ENCODE measurements at places on chromosomes 12 and 14.
A peak's percentile ranks its signal among the peaks of the same experiment; 100 is the strongest.

DNA sequence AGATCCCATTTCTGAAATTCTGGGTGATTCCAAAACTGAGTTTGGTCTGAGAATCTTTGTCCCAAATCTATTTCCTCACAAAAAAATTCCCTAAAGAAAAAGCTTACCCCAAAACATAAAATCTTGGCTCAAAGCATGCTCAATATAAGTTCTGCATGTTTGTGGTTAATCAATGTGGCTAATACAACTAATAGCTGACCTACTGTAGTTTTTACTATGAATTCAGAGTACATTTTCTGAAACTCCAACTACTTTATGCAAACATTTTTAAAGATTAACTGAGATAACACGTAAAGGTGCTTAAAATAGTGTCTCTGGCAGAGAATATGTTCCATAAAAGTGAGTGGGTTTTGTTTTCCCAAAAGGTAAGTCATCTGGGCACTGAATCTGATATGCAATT lies 133.1 kb downstream of the MED13L start:
- no peak for DNase-seq

DNA sequence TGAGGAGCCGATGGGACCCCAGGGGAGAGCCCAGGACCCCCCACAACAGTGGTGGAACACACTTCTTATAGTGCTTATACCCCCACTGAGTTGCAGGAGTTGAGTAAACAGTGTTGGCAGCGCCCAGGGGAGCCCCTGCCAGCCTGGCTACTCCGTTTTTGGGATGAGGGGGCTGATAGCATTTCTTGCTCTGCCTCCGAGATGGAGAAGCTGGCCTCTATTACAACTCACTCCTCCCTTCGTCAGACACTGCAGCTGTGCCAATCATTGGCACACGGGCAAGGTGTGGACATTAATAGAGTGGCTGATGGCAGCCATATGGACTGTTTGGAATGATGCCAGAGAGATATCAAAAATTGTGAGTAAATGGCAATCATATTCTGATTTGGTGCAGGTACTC lies 94.9 kb upstream of the TMPO start:
- DNase-seq = no peak

DNA sequence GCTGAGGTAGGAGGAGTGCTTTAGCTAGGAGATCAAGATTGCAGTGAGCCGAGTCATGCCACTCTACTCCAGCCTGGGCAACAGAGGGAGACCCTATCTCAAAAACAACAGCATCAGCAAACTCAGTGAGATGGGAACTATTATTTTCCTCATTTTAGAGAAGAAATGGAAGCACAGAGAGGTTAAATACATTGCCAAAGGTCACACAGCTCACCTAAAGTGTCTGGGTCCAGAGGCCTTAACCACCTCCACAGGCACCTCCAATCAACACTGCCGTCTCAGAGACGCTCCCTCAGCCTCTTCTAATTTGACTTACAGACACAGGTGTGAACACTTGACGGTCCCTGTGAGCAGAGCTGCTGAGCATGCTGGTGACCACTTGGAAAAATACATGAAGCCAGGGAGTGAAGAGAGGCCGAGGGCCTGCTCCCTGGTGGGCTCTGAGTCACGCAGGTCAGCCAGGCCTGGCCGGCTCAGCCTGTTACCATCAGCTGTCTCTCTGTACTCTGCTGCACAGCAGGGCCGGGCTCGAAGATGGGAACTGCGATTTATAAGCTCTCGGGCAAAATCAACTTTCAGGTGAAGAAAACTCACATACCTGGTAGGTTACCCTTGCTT lies 77.5 kb upstream of the RASSF3 start:
- DNase-seq = no peak

GRCh38 chr12:116161588-116161987 lies 115.9 kb downstream of the MED13L start:
- no peak for DNase-seq

DNA sequence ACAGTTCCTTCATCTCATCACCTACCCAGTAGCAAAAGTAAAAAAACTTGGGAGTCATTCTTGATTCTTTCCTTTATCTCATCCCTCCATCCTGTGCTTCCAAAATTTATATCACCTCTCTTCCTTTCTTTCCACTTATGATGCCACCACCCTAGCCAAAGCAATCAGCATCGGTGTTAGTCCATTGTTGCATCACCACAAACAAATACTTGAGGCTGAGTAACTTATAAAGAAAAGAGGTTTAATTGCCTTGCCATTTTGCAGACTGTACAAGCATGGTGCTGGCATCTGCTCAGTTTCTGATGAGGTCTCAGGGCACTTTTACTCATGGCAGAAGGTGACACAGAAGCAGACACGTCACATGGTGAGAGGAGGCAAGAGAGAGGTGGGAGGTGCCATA lies 19.8 kb upstream of the CATSPERB start:
- DNase-seq = no peak

- no peak for DNase-seq
These were observed 50.5 kb downstream of the METTL25 start for GRCh38 chr12:82408844-82409243.

DNA sequence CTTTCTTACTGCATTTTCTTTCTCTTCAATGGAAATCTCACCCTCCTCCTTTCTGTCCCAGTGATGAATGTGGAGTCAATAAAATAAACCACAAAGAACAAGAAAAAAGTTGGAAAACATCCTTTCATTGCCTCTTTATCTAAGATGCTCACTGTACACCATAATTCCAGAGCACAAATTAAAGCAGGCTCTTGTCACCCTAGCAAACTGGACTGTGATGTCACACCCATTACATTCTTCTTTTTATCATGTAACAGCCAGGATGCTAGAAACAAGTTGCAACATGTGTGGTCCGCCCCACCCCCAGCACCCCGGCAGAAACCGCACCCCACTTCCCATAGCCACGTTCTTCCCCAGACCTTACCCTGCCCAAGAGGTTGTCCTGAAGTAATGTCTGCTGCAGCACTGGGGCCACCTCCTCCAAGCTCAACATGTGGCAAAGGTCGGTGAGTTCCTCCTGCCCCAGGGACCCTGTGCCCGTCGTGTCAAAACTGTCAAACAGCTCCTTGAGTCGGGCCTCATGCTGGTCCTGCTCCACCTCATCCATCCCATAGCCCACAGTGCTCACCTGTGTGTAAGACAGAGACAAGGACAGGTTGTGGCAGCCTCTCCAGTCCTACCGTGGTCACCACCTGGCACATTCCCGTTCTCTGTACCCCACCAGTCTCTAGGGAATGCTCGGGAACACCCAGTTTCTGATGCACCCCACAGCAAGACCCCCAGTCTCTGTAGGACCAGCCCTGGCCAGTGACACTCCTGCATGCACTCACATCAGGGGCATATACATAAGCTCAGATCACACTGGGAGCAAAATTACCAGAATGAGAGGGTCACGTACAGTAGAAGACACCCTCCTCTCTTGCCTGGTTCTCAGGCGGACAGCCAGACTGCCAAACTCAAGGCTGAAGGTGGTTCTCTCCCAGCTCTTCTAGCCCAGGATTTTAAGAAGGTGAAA lies 9.2 kb downstream of the NIN start:
- peak; percentile 43 for DNase-seq

DNA sequence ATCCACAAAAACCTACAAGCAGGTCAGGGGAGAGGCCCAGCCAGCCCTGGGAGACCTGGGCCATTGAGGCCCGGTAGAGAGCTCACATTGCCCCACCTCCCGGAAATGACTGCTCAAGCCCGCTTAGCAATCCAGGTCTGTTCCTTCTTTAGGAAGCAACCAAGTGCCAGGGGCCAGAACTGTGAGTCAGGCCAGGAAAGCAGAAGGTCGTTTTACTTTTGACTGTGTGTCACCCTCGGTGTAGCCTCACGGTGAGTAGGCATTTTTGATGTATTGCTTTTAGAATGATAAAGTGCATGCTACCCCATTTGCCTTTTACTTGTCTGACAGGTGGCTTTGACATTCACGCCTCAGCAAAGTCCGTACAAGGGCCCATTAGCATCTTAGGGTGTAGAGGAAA lies 25.4 kb upstream of the PWP1 start:
- no peak for DNase-seq

GRCh38 chr12:123142518-123142840 lies 8.4 kb downstream of the PITPNM2 start:
- DNase-seq = no peak

- no peak for DNase-seq
These were observed 44.6 kb upstream of the EVL start for GRCh38 chr14:100020629-100021028.

DNA sequence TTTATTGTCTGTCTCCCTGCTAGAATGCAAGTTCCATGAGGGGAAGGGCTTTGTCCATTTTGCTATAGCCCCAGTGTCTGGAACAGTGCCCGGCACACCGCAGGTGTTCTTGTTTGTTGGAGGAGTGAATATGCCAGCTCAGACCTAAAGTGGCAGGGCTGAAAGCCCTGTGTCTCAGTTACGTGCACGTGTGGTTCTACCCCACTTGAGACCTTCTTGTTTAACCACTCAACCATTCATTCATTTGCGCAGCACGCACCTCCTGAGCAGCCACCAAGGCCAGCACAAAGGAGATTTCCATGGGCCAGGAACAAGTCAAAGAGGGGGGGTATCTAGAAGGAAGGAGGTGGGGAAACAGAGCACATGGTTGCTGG lies 338.0 kb upstream of the FKBP4 start:
- no peak for DNase-seq

DNA sequence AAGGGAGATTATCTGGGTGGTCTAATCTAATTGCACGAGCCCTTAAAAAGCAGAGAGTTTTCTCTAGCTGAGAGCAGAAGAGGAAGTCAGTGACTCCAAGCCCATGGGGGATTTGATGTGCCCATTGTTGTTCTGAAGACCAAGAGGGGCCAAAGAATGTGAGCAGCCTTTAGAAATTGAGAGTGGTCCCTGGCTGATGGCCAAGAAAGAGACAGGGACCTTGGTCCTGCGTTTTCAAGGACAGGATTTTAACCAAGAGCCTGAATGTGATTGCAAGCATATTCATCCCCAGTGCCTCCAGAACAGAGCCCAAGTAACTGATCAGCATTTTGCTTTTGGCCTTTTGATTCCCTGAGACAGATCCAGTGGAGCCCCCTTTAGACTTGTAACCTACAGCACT lies 1353.9 kb downstream of the AACS start:
- DNase-seq = no peak

DNA sequence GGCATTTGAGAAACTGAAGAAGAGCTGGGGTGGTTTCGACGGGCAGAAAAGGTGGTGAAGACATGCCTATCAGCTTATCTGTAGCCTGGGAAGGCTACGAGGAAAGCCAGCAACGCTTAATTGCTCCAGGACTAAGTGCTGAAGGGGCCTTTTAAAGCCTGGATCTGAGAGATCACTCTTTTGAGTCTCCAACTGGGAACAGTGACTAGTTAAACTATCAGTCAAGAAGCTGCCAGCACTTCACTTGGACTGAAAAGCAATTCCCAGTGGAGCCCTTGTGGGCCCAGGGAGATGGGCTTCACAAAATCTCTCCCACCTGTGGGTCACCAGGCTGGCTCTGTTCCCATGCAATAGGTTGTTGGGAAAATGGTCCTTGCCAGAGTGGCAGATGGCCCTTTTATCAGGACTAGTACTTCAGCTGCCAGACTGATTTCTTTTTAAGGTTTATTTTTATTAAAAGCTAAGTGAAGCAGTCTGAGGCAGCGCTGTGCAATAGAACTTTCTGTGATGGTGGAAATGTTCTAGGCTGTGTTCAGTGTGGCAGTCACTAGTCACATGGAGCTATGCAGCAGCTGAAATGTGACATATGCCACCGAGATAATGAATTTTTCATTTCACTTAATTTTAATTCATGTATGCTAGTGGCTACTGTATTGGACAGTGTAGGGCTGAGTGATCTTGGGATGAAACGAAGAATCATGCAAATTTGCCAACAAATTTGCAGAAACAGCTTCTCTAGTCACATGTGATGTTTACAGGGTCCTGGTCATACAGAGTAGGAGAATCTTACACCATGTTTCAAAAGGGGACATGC lies 276.8 kb downstream of the PCNX1 start:
- DNase-seq = no peak

DNA sequence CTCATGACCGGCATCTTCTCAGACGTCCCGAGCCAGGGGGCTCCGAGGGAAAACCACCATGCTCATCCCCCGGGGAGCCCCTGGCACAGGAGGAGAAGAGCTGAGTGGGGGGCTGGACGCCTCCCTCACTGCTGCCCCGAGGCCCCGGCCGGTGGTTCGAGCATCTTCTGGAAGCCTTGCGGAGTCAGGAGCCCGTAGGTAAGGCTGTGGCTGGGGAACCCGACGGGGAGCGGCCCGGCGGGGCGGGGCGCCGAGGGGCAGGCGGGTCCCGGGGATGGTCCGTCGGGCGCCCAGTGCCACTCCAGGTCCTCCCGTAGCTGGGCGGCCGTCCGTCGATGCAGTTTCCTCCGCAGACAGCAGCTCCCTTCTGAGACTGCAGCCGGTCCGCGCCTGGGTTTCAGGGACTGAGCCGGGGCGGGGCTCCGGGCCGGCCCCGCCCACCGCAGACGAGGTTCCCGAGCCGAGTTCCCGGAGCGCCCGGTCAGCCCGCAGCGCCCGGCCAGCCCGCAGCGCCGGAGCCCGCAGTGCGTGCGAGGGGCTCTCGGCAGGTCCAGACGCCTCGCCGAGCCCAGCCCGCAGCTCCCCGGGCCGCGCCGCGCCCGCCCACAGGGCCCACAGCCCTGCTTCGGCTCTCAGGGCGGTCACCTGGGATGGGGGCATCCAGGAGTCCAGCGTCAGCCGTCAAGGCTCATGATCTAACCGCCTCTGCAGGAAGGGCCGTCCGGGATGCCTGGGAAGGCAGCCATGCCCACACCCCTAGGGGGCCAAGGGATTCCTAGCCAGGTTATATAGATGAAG lies at the start of gene PGF:
Gene PGF, minus strand, starts transcription at position 369 of the 798 bp plus-strand sequence. Its CDS starts 355 bp downstream, at position 14.
- peak; percentile 8 for DNase-seq

DNA sequence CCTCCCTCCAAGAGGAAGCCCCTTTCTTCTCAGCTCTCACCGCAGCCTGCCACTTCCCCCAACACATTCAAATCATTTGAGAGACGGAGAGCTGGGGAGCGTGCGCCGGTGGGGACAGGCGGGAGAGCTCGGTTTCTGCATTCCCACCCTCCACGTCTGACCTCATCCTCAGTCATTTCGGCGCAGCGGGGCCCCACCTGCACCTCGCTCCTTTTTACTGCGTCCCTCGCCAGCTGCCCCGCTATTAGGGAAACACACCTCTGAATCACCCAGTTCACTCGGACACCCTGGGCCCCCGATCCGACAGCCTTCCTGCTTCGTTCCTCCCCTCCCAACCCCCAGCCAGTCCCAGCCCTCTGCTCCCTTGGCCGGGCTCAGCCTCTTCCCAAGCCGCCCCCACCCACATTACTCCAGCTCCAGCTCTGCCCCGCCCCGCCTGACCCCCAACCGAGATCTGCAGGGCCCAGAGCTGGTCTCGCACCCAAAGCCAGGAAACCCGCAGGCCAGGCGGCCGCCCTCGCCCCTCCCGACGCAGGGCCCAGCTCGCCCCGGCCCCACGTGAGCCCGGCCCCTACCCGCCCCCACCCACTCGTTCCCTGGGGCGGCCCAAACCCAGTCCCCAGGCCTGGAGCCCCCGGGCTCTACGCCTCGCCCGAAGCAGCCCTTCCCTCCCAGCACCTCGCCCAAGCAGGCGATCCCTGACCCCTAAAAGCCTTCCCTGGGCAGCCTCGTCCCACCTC lies 783 bp downstream of the CORO1C start:
- peak; percentile 5 for DNase-seq

- DNase-seq = no peak
These were observed 101.9 kb upstream of the OVCH1 start for GRCh38 chr12:29599381-29599780.

GRCh38 chr12:107894589-107894988 lies 120.1 kb downstream of the ASCL4 start:
- no peak for DNase-seq
